ENCODE measurements at places on chromosomes 1 and 21.
A peak's percentile ranks its signal among the peaks of the same experiment; 100 is the strongest.

- no peak for DNase-seq
Observed at GRCh38 chr1:233668146-233668724, 54.3 kb downstream of the KCNK1 start.

GRCh38 chr1:228475812-228476211 is 11.4 kb upstream of the RNF187 start:
- DNase-seq: no peak

DNA sequence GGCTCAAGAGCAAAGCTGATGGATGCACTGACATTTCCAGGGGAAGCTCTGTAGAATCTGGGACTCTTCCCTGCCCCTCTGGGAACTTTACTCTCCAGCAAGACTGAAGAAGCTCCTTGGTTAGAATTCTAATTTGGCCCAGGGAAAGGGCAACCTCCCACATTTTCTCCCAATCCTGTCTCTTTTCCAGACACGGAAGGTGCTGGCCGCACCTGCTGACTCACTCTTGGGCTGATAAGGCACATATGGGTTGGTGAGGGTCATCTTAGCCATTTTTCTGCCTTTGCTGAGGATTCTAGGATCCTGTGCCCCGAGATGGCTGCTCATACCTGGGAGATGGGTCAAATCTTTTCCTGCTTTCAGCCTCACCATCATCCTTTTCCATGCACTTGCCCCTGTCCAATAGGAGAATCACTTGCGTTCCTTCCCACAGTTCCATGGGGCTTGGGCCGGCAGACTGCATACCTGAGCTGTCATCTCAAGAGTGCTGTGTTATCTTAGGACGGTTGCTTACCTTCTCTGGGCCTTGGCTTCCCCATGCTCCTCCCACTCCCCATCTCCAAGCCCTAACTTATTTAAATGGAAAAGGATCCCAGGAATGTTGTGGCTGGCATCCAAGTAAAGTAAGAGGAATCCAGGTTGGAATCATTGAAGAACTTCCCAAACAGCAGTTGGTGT is 1.3 kb downstream of the TINAGL1 start:
- DNase-seq: no peak

DNA sequence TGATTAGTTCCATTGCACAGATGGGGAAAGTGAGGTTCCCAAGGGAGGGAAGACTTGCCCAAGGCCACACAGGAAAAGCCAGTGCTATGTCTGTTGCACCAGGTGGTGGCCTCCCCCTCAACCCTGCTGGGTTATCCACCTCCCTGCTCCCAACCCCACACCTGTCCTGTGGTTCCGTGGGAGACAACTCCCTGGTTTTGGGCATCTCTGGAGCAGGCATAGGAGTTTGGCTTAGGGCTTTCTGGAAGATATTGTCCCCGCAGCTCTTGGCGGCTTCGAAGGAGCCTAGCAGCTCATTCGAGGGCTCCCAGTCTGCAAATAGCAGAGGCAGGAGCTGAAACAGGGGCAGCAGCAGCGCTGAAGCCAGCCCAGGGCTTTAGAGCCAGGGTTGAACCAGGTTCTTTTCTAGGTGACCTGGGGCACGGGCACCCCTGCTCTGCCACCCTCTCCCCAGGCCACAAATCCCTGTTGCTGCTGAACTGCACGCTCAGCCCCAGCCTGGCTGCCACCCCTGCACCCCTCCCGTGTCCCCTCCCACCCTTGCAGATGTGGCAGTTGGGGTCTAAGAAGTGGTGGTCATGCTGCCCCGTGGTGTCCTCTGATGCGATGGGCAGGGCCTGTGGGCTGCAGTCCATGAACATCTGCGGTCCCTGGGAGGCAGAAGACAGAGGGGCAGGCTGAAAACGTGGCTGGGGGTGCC is 22.1 kb downstream of the SPOCD1 start:
- DNase-seq: no peak

DNA sequence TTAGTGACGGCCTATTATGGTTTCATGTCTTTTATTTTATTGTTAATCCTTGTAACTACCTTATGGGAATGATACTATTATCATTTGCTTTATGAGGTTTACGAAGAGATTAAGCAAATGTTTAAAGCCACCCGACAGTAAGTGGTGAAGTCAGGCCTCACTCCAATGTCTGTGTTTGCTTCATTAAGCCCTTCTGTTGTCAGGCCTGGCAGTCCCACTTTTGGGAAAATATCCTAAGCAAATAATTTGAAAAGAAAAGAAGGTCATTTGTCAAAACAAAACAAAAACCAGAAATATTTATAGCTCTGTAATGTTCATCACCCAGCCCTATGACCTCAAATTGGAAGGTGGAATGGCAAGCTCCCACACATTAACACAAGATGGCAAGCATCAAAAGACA is 40.7 kb upstream of the USP24 start:
- DNase-seq: no peak

- no peak for DNase-seq
Observed at GRCh38 chr1:32742956-32743355, 40.4 kb upstream of the SYNC start.

GRCh38 chr1:152188673-152189591 is 29.9 kb upstream of the RPTN start:
- no peak for DNase-seq

GRCh38 chr1:92515796-92516201 is 29.1 kb upstream of the GFI1 start:
- DNase-seq: no peak

- no peak for DNase-seq
Observed at GRCh38 chr1:43799656-43800635, 92.6 kb downstream of the ST3GAL3 start.

DNA sequence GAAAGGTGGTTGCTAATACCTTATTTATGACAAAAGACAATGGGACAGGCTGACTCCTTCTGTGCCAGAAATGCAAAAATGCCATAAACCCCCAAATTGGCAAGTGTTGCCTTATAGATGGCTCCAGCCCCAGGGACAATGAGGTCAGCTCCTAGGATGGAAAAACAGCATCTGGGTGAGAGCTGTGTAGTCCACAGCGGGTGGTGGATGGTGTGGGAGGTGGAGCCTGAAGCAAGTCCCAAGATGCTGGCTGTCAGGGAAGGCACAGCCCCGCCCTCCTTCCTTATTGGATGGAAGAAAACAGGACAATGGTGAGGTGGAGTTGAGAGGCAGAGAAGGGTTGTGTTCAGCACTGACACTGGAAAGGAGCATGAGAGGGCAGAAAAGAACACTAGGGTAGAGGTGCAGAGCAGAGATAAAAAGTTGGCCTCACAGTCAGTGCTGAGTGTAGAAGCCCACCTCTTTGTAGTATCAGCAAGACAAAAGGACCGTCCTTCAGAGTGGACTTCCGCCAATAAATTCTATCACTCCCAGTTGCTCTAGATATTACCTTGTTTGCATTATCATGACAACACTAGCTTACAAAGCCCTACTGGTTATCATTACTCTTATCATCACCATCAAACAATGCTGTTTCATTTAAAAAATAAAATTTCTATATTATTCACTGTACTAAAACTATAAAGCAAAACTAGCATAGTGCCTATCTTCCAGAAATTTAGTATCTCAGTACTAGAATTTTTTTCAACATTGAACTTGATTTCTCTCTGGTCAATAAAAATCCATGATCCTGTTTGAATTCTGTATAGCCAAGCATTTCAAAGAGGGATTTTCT is 3.7 kb upstream of the SDE2 start:
- DNase-seq: peak; percentile 97

DNA sequence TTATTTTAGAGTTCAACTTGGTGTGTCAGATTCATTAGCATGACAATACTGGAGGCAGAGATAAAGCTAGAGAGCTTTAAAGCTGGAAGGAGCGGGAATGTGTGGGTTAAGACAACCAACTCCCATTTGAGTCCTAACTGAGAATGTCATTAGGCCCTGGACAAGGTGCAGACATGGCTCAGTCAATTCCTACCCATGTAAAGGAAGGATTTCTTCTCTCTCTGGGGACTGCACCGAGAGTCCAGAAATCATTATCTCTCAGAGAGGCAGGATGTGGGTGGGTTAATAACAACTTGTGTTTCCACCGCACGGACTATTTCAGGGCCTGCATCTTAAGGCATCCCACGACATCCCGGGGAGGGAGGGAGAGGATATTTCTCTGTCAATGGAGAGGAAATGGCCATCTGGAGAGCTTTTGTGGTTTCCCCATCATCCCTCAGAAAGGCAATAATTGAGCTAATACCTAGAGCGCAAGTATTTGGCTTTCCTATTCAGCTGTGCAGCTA is 46.7 kb upstream of the SARS1 start:
- no peak for DNase-seq

DNA sequence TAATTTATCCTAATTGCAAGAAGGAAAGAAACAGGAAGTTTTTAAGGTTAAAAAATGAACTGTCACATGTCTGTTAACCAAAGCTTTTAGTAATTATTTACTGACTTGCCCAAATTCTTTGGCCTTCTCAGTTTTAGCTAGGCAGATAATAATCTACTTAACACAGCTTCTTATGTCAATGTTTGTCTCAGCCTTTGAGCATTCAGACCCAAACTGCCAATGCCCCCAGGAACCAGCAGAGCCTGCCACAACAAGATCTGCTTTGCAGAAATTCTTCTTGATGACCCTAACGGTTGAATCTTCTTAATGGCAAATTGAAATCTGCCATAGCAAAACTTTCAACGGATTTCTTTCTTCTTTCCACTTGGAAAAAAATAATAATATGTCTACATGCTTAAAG is 792.4 kb upstream of the ADGRL2 start:
- DNase-seq: no peak

DNA sequence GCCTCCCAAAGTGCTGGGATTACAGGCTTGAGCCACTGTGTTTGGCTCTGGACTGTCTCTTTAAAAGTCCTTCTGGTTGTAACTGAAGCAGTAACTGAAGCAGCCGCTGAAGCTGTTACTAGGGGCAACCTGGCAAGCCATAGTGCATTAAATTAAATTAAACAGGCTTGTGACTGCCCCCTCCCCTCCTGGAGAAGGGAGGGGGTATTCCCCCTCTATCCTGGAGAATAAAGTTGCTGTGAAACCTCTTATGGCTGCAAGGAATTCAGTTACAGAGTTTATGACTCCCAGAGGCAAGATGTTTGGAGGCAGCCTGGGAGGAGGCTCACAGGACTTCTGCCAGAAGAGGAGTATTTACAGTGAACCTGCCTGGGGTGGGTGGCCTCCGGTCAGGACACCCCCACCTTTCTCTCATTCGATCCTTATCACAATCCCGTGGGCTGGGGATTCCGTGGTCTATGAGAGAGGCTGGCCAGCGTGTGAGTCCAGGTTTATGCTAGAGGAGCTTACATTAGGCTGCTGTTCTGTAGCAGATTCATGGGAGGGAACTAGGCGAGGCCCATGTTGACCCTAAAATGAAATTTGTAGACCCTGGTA is 8.3 kb downstream of the TTC22 start:
- DNase-seq: no peak

GRCh38 chr1:209302779-209303568 is 280.5 kb upstream of the CAMK1G start:
- DNase-seq: peak; percentile 52

GRCh38 chr1:64887689-64888217 is 78.6 kb downstream of the JAK1 start:
- DNase-seq: no peak

- peak; percentile 12 for DNase-seq
Observed at GRCh38 chr1:12654657-12655056, 10.8 kb downstream of the AADACL4 start.

- no peak for DNase-seq
Observed at GRCh38 chr1:15188130-15188524, 34.6 kb downstream of the TMEM51 start.

DNA sequence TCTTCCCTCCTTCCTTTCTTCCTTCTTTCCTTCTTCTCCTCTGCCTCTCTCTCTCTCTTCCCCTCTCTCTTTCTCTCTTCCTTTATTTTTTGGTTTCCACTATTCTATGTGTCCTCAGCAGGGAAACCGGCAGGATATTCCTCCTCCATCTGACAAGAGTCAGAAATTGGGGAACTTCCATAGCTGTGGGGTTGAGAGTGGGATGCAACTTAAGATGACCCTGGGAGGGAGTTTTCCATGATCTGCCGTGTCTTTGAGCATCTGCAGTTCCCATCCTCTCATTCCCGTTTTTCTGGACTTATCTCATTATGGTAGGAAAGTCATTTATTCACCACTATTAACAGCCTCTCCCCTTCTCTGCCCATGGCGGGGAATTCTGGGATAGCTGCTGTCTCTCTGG is 98.6 kb downstream of the NMNAT2 start:
- no peak for DNase-seq

DNA sequence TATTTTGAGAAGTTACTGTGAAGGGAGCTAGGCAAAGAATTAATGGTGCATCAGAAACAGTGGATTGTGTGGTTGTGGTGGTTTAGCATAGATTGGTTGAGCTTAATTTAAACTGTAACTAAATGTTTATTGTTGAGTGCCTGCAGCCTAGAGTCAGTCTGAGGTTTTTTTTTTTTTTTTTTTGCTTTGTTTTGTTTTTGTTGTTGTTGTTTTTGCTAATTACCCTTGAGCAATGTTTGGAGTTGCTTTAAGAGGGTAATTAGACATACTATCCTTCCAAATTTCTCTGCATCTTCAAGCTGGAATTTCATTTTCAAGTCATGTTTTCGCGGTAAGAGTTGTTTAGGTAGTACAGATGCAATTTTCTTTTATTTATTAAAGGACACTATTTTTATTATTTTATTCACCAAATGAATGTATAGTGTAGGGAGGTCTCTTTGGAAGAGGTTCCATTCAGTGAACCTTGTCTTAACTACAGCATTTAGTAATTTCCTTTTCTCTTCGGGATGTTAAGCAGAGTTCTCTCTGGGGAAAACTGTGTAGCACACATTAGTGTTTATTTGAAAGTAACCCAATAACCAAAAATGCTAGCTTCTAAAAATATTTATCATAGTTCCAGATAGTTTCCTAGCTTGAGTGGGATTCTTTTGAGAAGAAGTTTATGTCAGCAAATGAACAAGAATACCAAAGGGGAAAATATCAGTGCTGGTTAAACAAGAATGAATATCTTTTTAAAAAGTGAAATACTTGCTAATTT is 82.3 kb downstream of the CLIC4 start:
- DNase-seq: no peak

- no peak for DNase-seq
Observed at GRCh38 chr1:94672934-94673333, 131.4 kb upstream of the F3 start.

DNA sequence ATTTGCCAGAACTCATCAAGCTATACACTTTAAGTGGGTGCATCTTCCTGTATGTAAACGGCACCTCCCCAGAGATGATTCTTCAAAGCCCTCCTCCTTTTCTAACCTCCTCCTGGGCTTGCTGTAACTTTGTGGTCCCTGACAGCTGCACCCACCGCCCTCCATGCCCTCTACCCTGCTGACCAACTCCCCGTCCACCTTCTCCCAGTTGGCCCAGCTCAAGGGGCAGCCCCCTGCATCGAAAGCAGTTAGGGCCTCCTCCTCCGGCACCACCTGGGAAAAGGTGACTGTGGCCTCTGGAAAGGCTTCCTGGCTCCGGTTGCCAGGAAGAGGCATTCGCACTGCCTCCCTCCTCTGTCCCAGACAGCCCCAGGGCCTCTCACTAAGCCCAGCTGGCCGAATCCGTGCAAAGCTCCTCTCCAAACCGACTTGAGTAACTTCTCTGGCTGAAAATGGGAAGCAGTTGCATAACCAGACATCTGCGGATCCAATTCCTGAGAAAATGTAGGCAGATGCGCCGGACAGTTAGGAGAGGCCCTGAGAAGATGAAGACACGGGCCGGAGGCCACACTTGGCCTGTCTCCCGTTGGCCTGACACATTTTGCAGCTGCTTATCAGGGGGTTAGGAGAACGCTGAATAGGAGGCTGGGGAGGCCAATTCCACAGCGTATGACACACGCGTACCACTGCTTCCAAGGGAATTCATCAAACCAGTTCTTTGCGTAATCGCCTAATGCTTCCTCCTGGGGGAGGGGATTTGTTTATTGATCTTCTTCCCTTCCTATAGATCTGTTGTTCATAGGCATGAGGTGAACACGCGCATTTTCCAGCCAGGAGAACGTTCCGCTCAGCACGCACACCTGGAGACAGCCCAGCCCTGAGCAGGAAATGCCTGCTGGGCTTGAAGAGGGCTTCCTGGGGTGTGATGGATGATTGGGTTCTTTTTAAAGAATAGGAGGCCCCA is 48.7 kb upstream of the COL6A2 start:
- DNase-seq: peak; percentile 52
